ENCODE measurements at places on chromosomes 2 and 18. TPM values are rescaled to one million over a fixed set of nuclear protein-coding genes. Genes with fewer than 3 reads are reported as not detected.

ATP8B1 gene
- total RNA-seq, result 10.9 TPM

COBLL1 gene
- total RNA-seq, result 4.3 TPM

CREG2 gene
- total RNA-seq, result 0.91 TPM

CLEC4F gene
- not detected for total RNA-seq

TAF1B gene
- total RNA-seq, result 10.8 TPM

ANKRD29 gene
- 2.3 TPM for total RNA-seq

CMPK2 gene
- total RNA-seq, result 4.7 TPM

ZNF2 gene
- 3.3 TPM for total RNA-seq

OTOS gene
- not detected for total RNA-seq

KCTD1 gene
- total RNA-seq, result 14.4 TPM

DSC3 gene
- 1.4 TPM for total RNA-seq

FSHR gene
- total RNA-seq, result not detected

HTRA2 gene
- 28.8 TPM for total RNA-seq

SPP2 gene
- total RNA-seq, result not detected

CHST9 gene
- total RNA-seq, result not detected

TGFBRAP1 gene
- total RNA-seq, result 12.2 TPM

SPATS2L gene
- 142 TPM for total RNA-seq

RFX8 gene
- total RNA-seq, result 0.16 TPM

CAB39 gene
- 42.9 TPM for total RNA-seq

DUSP2 gene
- 0.40 TPM for total RNA-seq

CYS1 gene
- 0.39 TPM for total RNA-seq

SCN1A gene
- not detected for total RNA-seq

VWC2L gene
- total RNA-seq, result not detected

APLF gene
- total RNA-seq, result 2.6 TPM

CCDC68 gene
- 20.2 TPM for total RNA-seq

IL36G gene
- total RNA-seq, result not detected

PLCD4 gene
- total RNA-seq, result 9.3 TPM

UPP2 gene
- not detected for total RNA-seq

PDE11A gene
- not detected for total RNA-seq

RABL2A gene
- 5.3 TPM for total RNA-seq

DUSP28 gene
- total RNA-seq, result 4.0 TPM

ITPRIPL1 gene
- total RNA-seq, result 5.3 TPM

GPBAR1 gene
- total RNA-seq, result 0.26 TPM

CRACDL gene
- 0.24 TPM for total RNA-seq

KRTCAP3 gene
- total RNA-seq, result not detected

CNRIP1 gene
- 39.2 TPM for total RNA-seq

CCDC102B gene
- total RNA-seq, result 18.3 TPM

KCNE4 gene
- 5.0 TPM for total RNA-seq

SLC8A1 gene
- total RNA-seq, result 1.9 TPM

SPATA3 gene
- not detected for total RNA-seq

ODC1 gene
- total RNA-seq, result 122 TPM

NPHP1 gene
- total RNA-seq, result 2.8 TPM

ZNF892 gene
- total RNA-seq, result 5.7 TPM

SERPINB11 gene
- not detected for total RNA-seq
